ENCODE measurements at places on chromosomes 3 and 15.

DNA sequence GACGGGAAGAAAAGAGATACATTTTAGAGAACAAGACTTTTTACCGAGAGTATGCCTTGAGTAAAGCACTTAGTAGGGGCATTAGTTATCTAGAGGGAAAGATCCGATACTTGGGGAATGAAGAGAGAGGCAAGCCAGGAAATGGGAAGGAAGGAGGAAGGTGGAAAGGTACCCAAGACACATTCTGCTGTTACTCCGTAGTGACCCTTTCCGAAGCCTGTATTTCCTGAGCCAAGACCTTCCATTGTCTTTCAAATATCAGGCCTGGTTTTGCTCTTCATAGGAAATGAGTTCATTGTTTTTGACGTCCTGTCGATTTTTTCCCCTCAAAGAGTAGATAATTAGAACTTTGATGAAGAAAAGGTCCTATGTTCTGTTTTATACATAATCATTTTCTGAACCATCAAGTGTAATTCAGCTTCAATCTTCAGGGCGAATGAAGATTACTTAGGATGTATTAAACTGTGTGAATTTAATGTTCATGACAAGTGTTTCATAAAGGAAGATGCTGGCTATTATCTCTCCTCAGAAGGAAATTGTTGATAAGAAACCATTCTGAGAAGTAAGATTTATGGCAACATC lies 95.7 kb downstream of the PPM1L start:
- DNase-seq = no peak

DNA sequence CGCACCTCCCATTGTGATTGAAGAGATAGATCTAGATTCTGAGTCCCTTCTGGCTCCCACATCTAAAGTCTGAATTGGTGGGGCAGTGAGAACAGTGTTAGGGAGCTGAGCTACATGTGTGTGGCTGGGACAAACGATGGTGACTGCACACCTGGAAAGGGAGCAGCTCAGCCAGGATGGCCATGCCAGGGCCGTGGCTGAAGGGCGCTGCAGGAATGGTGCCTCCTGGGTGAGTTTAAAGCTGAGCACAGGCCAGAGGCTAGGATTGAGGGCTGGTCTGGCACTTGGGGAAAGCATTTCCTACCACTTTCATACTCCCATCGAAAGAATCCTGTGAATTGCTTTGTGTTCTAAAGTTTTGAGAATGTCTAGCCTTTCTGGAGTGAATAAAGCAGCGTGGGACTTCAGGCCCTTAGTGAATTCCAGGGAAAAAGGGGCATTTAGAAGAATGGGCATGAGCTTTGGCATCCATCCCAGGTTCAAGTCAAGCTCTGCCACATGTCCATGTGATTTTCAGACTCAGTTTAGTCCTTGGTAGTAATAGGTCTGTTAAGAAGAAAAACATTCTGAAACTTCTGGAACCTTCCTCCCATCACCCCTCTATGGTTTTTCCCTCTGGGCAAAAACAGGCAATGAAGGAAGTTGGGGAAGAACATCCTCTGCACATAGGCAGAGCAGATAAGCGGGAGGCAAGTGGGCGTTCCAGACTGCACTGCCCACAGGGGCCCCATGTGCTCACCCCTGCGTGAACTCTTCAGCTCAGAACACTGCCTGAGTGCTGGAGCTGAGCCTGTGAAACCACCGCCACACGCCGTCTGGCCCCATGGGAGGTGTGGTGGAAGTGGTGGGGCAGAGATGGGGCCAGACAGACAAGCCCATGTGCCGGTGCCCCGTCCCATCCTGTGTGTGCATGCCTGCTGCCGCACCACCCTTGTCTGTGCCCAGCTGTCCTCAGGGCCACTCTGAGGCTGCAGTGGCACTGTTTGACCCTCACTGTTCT lies 12.9 kb upstream of the CPNE9 start:
- no peak for DNase-seq

- DNase-seq = no peak
Measured at GRCh38 chr3:193874512-193874911, 261.4 kb upstream of the HES1 start.

DNA sequence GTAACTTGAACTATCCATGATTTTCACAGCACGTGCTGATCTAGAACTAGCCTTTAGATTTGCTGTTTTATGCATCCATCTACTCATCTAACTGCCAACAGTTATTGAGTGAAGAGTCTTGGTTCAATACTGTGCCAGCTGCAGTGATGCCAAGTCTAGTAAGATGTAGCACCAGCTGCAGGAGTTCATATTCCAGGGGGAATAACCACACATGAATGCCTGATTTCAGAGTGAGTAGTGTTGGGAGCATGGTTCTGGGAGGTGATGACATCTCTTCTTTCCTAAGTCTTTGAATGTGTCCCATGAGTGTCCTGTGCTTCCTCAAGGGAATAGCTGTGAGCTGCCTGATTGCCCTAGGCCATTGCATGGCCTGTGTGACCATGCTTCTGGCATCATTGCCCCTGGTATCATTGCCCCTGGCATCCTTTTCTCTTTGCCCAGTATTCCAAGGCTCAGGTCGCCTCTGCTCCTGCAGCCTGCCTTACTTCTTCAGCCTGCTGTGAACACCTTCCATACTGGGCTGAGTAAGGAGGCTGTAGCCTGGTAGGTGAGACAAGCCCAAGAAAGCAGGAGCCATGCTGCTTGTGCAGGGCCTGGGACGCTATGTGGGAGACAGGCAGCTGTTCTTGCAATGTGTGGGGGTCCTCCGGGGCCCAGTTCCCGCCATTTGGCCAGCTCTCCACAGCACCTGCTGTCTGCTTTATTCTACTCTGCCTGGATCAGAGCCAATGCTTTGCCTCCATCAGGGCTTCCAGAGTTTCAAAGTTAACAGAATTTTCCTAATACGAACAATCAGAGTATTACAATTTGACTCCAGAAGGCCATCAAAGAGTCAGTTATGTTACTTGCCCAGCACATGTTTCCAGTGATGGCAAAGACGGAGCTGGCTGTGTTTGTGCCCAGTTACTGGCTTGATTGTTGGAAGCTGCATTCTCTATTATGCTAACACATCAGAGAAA lies 73.2 kb downstream of the CLSTN2 start:
- DNase-seq = no peak

DNA sequence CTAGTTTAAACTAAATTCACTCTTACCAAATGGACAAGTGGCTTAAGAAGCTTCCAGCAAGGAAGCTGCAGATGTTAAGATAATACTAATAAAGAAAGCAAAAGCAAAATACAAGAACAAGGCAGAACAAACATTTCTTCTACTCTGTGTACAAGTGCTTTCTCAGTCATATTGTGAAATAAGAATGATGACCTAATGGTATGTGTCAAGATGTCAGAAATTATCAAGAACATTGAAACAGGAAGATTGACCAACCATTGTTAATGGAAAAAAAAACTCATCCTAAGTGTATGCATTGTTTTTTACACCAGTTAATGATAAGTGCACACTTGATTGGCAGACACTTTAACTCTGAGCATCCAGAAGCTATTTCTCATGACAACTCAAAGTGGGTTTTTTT lies 65.4 kb upstream of the P2RY1 start:
- DNase-seq = no peak

GRCh38 chr3:154193000-154193615 lies 71.9 kb downstream of the ARHGEF26 start:
- DNase-seq = no peak

DNA sequence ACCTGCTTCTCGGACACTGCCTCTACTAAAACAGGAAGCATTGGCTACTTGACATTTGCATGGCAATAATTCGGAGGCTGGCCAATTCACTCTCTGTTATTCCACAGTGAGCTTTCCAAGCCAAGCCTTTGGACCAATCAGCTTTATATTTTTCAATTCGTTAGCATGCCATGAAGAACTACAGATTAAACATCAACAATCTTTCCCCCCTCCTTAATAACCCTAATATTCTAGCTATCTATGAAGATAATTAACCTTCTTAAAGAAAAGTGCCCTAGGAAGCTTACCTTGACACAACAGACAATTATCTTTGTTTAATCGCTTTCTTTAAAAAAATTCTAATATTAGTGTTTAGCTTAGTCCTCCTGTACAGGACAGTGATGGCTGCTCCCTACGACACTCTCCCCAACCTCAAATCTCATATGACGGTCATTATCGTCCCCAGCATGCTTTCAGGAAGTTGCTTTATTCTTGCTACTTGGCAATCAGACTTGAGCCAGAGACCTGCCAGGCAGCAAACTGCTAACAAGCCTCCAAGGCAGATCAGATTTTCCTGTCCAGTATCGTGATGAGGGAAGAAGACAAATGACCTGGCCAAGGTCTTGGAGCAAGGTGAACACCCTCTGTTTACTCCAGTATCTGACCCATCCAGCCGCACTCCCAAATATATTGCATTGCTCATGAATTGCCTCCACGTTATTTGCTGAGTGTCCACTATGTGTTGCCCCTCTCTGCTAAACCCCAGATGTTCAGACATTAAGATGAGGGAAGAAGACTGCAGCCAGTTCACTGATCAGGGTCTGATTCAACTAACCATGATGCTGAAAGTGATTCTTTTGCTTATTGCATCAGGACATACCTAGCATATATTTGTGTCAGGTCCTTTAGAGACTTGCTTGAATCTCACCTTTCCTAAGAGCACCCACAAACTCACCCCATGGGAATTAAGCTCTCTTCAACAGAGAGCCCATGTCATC lies 68.1 kb upstream of the LPP start:
- DNase-seq = no peak

- DNase-seq = no peak
Measured at GRCh38 chr3:65669163-65669875, 369.4 kb downstream of the MAGI1 start.

- DNase-seq = no peak
Measured at GRCh38 chr3:100103558-100104441, 10.5 kb downstream of the FILIP1L start.

GRCh38 chr15:78061963-78062427 lies 15.5 kb downstream of the TBC1D2B start:
- DNase-seq = no peak

GRCh38 chr3:61541694-61542093 lies 19.7 kb upstream of the PTPRG start:
- no peak for DNase-seq

GRCh38 chr3:27105904-27106303 lies 263.3 kb downstream of the NEK10 start:
- no peak for DNase-seq

GRCh38 chr3:108538083-108538482 lies 27.7 kb upstream of the MYH15 start:
- no peak for DNase-seq

- no peak for DNase-seq
Measured at GRCh38 chr3:72331076-72331475, 517.2 kb downstream of the SHQ1 start.

- no peak for DNase-seq
Measured at GRCh38 chr3:106628407-106628806, 748.8 kb upstream of the CCDC54 start.

- DNase-seq = no peak
Measured at GRCh38 chr3:17133632-17134545, 249.1 kb downstream of the PLCL2 start.

DNA sequence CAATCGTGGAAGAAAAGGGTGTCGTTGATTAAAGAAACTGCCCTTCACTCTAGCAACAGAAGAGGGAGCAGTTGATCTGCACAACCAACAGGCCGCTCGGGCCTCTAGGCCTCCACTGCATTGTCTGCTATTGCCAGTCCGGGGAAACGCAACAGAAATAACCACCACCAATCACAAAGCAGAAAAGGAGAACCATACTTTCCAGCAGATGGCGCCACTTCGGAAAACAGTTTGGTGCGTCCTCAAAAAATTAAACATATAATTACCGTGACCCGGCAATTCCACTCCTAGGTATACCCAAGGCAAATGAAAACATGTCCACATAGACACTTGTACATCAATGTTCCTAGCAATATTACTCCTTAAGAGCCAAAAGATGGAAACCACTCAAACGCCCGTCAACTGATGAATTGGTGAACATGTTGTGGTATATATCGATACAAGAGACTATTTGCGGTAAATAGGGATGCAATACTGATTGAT lies 154.1 kb downstream of the TJP1 start:
- no peak for DNase-seq

- no peak for DNase-seq
Measured at GRCh38 chr15:84631706-84632272, 22.3 kb downstream of the WDR73 start.

- no peak for DNase-seq
Measured at GRCh38 chr15:36502509-36502908, 76.9 kb upstream of the CDIN1 start.

- DNase-seq = no peak
Measured at GRCh38 chr3:45729614-45730013, 40.4 kb downstream of the SACM1L start.

- DNase-seq = no peak
Measured at GRCh38 chr15:48170981-48171380, 7.1 kb downstream of the MYEF2 start.

DNA sequence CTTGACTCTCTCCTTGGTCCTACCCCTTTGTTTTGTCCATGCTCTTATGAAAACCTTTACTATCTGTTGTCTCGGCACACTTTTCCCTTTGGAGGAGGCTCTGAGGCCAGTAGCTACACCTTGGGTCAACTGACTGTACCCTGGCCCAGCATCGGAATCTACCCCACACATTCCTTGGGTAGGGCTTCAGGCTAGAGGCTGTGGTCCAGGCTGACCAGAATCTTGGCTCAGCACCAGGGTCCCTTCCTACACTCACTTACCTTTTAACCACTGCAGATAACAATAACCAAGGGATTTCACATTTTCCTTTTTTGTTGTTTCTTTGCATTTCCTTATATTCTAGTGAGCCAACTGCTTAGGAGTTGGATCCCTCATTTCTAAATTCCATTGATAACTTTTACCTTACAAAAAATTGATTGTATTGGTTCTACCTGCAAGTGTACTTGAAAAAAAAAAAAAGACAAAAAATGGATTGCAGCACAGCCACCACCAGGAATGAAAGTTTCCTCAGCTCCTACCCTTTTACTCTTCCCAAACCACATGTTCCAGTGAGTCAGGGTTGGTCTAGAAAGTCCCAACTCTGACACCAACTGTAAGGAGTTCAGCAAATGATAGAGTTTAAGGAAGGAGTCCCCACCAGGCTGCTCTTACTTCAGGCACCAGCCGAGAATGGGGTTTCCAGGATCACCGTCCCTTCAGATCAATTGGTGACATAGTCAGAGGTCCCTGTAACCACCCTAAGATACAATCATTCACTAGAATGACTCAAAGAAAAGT lies 95.6 kb downstream of the FBLN2 start:
- DNase-seq = no peak

DNA sequence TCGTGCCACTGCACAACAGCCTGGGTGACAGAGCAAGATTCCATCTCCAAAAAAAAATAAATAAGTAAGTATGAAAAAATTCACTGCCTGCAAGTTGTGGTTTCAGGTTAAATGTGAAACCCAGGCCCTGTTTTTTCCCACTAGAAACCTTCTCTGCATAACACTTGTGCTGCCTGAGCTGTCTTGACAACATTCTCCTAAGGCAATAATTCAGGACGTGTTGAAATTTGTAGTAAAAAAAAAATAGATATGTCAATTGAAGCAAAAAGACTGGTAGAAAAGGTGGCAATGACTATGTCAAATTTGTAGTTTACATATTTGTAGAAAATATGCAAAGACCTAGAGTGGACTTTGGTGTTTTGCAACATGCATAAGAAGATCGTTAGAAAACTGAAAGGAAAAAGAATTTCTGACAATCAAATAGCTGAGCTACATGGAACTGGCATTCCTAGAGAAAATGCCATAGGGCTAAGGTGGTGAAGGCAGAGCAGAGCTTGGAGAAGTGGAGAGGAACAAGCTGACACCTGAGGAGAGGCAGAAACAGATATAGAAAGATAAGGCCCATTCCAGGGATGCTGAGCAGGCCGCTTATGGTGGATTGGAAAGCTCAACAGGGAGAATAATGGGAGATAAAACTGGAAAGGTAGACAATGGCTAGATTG lies 150.2 kb downstream of the PLCH1 start:
- DNase-seq = no peak

Data from hypothalamus (tissue), 51 donors.